Left renal pelvis (tissue), 4 donors: ENCODE measurements at places on chromosomes 6 and 20. TPM values are rescaled to one million over a fixed set of nuclear protein-coding genes. Genes with fewer than 3 reads are reported as not detected.

DNA sequence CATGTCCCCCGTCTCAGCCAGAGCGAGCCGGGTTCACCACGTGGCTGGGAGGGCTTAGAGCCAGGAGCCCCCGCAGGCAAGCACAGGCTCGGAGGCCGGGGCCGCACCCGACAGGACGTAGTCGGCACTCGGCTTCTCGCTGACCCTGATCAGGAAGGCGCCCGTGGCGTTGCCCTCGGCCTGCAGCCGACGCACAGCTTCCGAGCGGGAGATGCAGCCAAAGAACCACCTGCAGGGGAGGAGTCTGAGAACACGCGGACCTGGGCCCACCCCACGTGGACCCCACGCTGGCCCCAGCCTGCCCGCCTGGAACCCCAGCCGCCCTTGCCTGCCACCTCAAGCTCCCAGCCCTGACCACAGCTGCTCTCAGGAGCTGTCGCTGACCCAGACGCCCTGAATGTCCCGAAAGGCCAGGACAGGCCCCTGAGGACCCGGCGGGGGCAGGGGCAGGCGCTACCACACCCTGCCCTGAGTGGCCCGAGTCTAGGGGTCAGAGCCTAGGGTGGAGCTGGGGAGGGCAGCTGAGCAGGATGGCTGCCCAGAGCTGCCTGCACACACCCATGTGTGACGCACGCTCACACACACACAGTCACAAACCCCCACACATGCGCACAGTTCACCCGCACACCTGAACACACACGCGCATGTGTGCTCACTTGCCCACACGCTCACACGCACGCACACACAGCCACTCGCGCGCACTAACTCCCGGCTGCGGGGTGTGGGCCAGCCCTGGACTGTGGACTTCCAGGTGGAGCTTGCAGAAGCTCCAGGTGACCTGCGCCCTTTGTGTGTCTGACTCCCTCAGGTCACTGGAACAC lies 2.1 kb downstream of the PTK6 start:
- DNase-seq = no peak

DNA sequence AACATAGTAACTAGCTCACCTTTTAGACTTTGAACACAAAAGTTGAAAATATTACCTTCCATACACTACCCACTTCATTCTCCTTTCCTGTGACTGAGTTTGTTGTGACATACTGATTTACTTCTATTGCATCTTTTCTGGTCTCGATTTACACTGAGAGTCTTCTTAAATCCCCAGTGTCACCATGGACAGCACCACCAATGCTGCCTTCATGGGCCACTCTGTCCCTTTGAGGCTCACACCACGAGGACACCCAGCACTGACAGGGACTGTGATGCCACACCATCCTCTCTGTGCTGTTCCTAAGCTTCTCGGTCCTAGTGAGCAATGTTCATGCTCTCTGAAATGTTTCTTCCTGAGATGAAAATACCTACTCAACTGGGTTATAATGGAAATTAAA lies 337.1 kb upstream of the IRAK1BP1 start:
- DNase-seq = no peak

DNA sequence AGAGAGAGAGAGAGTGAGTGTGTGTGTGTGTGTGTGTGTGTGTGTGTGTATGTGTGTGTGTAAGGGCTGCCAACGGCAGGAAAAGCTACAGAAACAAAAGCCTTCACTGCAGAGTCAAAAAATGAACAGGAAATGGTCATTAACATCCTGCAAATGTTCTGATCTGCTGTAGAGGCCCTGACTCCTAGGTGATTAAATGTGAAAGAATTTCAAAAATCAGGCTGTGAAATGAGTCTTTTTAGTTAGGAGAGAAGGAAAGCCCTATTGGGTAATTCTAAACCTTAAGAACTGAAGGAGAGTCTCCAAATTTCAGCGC lies 166.5 kb upstream of the MYLIP start:
- DNase-seq = no peak

- no peak for DNase-seq
These were observed 73.7 kb downstream of the LYRM2 start for GRCh38 chr6:89564752-89565427.

DNA sequence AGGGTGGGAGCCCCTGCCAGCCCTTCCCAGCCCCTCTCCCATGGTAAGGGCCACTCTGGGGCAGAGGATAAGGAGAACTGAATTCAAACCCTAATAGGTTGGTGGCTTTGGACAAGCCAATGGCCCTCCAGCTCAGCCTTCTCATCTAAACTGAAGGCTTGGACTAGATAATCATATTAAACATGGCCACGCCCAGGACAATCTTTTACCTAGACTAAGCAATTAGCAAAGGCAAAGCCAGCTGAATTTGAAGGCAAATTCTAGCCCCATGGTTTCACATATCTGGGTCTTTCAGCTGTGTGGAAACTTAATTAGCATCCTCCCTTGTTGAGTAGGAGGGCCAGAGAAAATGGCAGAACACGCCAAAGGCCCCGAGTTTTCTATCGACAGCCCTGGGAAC lies 10.7 kb downstream of the SLC22A23 start:
- DNase-seq = no peak

Gene ARHGAP18
- 42.5 TPM for polyA plus RNA-seq

- peak; percentile 46 for DNase-seq
These were observed 40.0 kb upstream of the TAF8 start for GRCh38 chr6:42010185-42010891.

Gene MLN
- polyA plus RNA-seq = not detected

- no peak for DNase-seq
These were observed 158.6 kb upstream of the MLN start for GRCh38 chr6:33962246-33963027.

- no peak for DNase-seq
These were observed 418.4 kb upstream of the JAG1 start for GRCh38 chr20:11092151-11092550.

GRCh38 chr20:9499126-9499899 lies 15.1 kb upstream of the LAMP5 start:
- DNase-seq = no peak

GRCh38 chr6:136226674-136227377 lies 23.3 kb downstream of the MTFR2 start:
- DNase-seq = no peak

GRCh38 chr6:105270511-105270910 lies 90.7 kb upstream of the POPDC3 start:
- DNase-seq = no peak

GRCh38 chr6:36743538-36744303 lies 46.1 kb downstream of the RAB44 start:
- no peak for DNase-seq

- no peak for DNase-seq
These were observed 27.9 kb upstream of the CCR6 start for GRCh38 chr6:167094820-167095637.
